HS-27A (cell line): ENCODE measurements at places on chromosomes 7 and 10.

DNA sequence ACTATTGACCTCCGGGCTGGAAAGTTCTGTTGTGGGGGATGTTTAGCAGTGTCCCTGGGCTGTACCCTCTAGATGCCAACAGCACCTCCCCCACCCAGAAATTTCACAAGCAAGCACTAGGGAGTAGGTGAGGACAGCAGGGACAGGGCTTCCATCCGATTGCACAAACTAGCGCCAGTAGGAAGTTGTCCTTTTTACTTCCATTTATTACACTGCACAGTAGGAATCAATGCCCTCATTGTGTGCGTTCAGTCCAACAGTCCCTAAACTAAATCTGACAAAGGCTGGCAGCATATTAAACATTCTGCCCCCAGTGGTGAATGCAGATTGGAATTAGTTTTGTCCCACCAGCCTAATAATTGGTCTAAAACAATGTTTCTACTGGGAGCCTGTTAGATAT is 6.4 kb upstream of the SOSTDC1 start:
- no peak for DNase-seq

GRCh38 chr10:12868229-12868628 is 133.3 kb downstream of the CCDC3 start:
- no peak for DNase-seq

- no peak for DNase-seq
Measured at GRCh38 chr7:122248472-122248871, 56.1 kb downstream of the FEZF1 start.

GRCh38 chr7:98452791-98453190 is 51.9 kb upstream of the BAIAP2L1 start:
- DNase-seq: no peak

- no peak for DNase-seq
Measured at GRCh38 chr7:87858417-87859100, 17.6 kb downstream of the SLC25A40 start.

- DNase-seq: no peak
Measured at GRCh38 chr7:123846217-123846891, 1.4 kb downstream of the HYAL4 start.

DNA sequence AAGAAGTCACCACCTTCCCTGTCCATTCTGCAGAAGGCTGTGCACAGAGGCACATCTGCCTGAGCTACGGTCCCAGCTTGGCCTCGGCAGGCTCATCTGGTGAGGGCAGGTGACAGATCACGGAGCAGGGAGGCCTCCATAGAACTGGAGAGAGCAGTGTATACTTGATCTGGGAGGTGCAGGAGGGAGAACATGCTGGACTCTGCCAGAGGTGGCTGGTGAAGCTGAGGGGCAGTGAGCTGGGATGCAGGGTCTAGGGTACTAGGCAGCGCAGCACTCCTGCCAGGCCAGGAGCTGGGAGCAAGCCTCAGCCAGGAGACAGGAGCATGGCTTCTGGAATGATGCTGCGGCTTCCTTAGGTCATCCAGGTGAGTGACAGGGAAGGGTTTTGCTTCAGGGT is 553.0 kb downstream of the TCERG1L start:
- DNase-seq: no peak

DNA sequence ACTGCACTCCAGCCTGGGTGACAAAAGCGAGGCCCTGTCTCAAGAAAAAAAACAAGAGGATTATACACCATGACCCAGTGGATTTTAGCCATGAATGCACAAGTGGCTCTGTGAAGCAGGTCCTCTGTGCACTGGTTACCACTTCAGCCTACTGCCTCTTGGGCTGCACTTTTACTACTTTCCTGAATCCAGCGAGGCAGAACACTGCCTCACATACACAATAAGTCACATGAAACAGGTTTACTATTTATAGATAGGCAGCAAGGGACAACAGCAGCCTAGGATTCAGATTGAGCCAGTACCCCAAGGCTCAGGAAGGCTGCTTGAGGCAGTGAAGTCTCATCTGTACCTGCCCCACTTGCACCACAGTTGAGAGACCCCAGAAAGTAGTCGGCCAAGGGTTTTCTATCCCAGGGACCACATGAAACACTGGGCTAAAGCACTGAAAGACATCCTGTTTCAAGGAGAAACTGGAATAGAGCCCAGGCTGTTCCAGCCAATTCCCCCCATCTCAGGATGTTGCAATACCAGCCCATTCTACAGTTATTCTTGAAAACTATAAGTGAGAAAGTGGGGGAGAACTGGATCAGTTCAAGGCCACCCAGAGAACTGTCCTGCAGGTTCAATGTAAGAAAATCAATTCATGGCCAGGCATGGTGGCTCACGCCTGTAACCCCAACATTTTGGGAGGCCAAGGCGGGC is 10.3 kb upstream of the OGDH start:
- no peak for DNase-seq

GRCh38 chr7:65798111-65799075 is 74.5 kb upstream of the VKORC1L1 start:
- DNase-seq: no peak

DNA sequence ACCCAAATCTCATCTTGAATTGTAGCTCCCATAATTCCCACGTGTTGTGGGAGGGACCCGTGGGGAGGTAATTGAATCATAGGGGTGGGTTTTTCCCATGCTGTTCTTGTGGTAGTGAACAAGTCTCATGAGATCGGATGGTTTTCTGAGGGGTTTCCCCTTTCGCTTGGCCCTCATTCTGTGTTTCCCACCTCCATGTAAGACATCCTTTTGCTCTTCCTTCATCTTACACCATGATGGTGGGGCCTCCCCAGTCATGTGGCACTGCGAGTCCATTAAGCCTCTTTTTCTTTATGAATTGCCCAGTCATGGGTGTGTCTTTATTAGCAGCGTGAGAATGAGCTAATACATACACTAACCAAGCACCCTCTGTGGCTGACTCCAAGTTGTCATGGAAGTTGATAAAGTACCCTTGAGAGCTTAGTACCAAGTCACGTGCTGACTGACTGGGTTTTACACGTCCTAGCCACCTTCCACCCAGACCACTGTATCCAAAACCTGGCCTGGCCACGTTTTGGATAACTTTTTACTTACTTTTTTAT is 614.4 kb downstream of the SDK1 start:
- DNase-seq: no peak

DNA sequence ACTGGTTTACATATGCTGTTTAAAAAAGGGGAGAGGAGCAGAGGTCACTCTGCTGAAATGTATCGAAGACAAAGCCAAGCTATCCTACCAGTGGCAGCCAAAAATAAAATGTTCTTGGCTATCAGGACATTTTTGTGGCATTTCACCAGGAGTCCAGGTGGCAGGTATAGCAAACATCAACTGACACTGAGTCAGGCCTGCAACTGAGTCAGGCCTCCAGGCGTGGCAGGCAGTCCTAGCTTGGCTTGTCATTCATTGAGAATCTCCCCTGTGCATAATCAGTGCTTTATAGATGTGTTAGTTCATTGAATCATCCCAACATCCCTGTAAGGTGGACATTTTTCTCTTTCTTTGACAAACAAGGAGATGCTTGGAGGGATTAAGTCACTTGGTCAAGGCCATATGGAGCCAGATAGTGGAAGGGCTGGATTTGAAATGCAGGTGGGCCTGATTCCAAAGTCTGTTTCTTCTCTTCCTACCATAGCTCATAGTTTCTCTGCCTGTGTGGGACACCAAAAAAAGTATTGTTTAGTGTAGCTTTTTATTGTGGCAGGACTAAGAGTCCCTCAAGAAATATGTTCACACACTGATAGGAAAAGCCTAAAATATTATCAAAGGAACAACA is 4.3 kb downstream of the DYNC1I1 start:
- DNase-seq: no peak

DNA sequence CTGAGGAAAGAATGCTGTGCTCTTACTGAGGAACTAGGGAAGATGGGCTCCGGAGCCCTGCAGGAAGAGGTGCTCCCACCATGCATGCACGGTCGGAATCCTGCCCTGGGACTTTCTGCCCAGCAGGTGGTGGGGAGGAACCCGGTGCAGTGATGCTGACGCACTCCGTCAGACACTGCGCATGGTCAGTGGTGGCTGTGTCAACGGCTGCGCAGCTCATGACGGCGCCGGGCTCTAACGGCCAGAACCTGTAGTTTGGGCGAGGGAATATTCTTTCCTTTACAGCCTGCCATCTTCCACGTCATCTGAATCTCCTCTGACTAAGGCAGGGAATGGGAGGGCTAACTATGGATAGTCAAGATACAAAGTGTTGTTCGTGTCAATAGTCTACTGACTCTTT is 189.2 kb upstream of the MGMT start:
- no peak for DNase-seq

GRCh38 chr10:69884024-69884367 is 82.3 kb downstream of the COL13A1 start:
- no peak for DNase-seq

GRCh38 chr7:20779041-20779440 is 7.6 kb downstream of the SP8 start:
- no peak for DNase-seq

- DNase-seq: no peak
Measured at GRCh38 chr10:130128922-130129321, 7.3 kb upstream of the GLRX3 start.

DNA sequence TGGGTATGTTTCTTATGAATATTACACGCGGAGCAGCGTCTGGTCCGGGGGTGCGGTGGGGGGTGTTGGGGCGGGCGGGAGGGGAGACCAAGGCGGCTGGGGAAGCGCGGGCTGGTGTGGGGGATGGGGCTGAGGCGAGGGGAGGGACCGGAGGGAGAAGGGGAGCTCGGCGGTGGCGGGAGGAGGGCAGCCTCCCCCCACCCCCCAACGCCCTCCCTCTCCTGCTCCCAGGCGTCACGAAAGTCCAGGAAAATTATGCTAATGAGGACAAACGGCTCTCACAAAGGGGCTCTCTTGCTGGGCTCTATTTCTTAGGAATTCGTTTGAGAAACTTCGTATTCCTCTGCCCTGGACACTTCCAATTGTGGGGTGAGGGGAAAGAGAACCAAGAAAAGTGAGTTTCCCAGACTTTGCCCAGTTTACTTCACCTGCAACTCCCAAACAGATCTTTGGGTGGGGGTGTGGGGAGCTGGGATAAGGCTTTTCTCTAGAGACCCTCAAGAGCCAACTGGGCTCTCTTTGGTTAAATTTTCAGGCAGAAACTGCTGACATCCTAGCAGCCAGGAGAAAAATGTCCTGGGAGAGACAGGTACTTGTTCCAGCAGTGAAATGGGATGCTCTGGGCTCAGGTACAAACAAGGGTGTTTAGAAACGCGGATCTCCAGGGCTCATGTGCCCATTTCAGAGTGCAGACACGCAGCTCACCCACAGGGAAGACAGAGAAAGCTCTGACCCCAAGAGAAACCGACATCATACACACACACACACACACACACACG is 11.7 kb upstream of the HOXA2 start:
- DNase-seq: no peak

DNA sequence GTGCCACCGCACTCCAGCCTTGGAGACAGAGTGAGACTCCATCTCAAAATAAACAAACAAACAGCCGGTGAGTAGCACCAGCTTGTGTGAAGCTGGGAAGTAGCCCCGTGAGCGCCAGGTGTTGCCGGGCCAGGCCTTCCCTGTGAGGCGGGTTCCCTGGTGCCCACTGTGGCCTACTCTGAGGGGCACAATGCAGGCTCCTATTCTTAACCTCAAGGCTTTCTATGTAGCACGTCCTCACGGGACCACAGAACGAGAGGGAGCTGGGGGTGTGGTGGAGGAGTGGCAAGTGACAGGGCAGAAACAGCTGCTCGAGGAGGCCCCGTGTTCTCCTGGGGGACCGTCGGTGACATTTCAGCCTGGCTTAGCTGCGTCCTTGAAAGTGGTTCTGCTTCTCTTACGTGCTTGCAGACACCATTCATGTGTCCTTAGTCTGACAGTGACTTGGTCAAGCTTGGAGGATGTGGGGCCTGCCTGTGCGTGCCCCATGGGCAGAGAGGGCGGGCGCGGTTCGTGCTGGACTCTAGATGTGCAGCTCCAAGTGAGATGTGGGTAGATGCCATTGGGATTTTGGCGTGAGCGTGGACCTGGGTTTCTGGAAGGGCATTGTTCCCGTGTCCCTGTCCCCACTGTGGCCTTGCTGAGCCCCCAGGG is 116.6 kb downstream of the NKX6-2 start:
- DNase-seq: no peak

DNA sequence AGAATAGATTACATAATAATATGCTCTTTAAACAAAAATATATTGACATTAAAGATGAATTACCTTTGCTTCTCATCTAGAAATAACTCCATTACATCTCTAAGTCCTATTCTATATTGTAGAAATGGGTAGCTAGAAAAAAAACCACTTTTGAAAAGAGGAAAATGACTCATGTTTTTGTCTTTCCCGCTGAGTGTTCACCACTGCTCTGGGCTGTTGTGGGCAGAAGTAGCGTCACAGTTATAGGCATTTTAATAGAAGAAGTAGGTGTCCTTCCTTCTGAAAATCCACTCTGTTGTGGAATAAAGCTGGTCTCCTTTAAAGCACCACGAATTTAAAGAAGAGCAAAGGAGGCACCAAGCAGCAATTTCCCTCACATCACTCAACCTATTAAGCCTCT is 117.6 kb upstream of the NFE2L3 start:
- no peak for DNase-seq

GRCh38 chr7:55484834-55485233 is 87.5 kb downstream of the VOPP1 start:
- no peak for DNase-seq

- no peak for DNase-seq
Measured at GRCh38 chr10:99685597-99685967, 26.3 kb downstream of the ENTPD7 start.

DNA sequence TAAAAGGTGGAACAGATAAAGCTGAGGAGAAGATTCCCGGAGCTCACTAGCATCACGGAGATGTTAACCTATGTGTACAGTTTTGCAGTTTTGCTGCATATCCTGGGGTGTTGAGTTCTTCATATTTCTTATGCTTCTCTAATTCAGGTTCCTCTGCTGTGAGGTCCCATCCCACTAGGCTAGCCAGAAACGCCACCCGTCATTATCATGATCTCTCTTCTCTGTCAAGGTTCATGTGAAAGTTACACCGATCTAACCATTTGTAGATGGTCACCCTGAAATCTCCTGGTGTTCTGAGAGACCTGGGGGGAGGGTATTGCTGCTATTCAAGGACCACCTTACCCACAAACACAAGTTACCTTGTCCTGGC is 136.3 kb downstream of the CCDC71L start:
- DNase-seq: no peak

DNA sequence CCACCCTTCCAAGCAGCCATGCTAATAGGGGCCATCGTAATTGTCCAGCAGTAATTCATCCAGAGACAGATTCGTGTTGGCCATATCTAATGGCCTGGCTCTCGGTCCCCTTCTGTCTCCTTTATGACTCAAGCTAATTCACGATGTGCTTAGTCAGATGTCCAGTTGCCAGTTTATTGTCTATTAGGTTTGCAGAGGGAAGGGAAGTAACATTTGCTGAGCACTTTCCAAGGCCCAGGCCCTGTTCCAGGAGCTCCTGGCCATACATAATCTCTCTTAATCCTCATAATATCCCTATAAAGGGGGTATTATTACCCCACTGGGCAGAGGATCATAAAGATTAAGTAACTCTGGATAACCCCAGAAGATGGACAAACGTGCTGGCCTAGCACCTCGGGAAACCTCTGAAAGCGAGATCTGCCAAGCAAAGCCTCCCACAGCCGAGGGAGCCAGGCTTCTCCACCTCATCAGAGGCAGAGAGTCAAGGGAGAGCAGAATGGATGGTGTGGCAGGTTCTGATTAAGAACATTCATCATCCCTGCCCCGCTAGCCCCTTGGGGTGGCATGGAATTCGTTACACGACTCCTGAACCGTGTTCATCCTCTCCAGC is 153.7 kb downstream of the PLXNA4 start:
- DNase-seq: no peak

GRCh38 chr7:145224775-145225174 is 388.9 kb upstream of the TPK1 start:
- DNase-seq: no peak
